ENCODE measurements at places on chromosomes 12 and 14.

DNA sequence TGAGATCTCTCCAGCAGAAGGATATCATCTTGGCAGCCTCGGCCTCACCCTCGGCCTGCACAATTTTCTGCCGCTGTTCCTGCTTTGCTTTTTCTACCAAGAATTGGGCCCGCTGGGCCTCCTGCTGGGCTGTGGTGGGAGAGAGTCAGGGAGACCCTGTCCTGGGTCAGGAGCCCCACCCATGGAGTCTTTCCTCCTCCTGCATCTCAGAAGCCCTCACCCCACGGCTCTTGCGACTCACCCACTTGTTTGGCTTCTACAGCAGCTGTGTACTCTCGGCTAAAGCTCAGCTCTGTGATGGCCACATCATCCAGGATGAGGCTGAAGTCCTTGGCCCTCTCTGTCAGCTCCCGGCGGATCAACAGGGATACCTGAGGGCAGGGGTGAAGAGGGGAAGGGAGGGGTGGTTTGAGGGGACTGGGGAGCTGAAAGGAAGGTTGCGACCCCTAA, 2.8 kb downstream of the PHB2 start:
- no peak for DNase-seq

GRCh38 chr12:52892974-52893373, 11.9 kb downstream of the KRT8 start:
- no peak for DNase-seq

DNA sequence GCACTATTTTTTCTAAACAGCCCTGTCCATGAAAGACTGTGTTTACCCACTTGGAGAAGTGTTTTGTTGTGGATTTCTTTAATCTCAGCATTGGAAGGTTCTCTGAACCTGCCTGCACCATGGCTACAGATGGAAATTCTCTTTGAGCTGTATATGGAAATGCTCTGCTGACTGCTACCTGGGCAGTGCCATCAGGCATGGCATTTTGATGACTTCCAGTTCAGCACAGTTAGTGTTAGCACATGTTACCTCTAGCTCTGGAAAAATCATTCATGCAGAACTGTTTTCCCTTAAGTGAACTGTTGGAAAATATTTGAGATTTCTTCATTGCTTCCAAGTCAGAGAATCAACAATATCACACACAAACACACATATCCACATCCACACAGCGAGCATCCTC, 52.6 kb upstream of the RIC8B start:
- no peak for DNase-seq

DNA sequence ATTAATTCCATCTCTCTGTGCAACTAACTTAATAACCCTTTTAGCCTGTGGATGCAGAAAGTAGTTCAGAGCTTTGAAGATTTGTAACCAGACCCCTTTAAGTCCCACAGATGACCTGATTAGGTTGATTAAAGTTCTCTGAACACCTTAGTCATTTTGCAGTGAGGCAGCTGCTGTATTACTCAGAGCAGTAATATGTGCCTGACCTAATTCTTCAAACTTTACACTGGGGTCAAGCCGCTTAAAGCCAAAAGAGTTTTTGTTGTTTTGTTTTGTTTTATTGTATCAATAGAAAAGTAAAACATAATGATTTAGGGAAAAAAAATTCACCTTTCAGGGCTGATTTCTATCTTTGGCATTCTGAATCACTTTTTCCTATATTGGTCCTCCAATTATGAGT, 78.6 kb upstream of the PLEKHG7 start:
- DNase-seq, result peak; percentile 88

GRCh38 chr12:29110506-29111442, 38.3 kb upstream of the FAR2 start:
- no peak for DNase-seq

DNA sequence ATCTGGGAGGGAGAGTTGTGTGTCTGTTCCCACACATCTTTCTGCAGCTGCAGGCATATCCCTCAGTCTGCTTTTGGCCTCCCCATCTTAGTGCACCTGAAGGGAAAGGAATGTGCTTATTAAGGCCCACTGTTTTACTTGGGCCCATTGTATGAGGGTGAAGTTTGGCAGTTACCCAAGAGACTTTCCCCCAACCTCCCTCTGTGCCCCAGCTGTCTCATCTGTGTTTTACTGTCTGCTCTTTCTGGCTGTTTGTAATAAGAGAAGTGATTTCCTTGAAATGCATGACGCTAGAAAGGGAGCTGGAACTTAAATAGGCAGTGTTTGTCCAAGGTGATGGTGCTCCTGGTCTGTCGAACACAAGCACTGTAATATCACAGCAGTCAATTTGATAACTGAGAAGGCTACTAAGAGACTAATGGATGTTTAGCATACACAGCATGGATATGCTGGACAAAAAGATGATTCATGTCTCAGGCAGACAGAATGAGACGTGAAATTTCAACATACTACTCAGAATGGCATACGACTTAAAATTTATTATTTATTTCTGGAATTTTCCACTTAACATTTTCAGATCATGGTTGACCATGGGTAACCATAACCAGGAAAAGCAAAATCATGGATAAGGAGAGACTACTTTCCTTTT, 43.6 kb downstream of the FSCB start:
- DNase-seq, result peak; percentile 8

DNA sequence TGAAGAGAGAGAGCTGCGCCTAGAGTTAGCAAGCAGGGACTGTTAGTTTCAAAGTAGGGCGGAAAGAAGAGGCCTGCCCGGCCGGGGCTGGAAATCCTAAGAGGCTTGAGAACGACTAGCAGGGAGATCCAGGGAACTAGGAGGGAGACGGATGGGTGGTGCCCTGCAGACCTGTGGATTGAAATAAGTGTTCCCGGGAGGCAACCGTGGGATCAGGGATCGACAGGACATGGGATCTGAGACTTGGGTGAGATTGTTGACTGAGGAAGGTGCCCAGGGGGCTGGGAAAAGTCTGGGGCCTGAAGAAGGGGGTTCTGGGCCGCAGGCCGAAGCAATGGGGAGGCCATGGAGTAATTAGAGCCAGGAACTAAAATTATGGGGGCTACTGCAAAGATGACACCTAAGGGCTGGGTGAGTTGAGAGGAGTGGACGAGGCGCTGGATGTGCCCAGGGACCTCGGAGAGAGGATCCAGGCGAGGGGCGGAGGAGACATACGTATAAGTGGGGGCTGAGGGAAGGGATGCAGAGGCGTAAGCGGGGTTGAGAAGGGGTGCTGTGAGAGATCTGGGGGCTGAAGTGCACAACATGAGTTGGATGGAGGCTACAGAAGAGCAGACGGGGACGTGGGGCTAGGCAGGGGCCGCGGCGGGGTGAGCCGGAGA, 635 bp downstream of the LTA4H start:
- peak; percentile 36 for DNase-seq

- DNase-seq, result no peak
These were observed 66.3 kb downstream of the INSM2 start for GRCh38 chr14:35600253-35600652.

- peak; percentile 22 for DNase-seq
These were observed 616.3 kb upstream of the TMEM132C start for GRCh38 chr12:127650626-127651025.

GRCh38 chr14:99062216-99062615, 209.8 kb downstream of the BCL11B start:
- no peak for DNase-seq

GRCh38 chr14:28055008-28055407, 711.6 kb upstream of the FOXG1 start:
- no peak for DNase-seq

GRCh38 chr12:113296557-113297213, 38.2 kb downstream of the SLC8B1 start:
- DNase-seq, result no peak

DNA sequence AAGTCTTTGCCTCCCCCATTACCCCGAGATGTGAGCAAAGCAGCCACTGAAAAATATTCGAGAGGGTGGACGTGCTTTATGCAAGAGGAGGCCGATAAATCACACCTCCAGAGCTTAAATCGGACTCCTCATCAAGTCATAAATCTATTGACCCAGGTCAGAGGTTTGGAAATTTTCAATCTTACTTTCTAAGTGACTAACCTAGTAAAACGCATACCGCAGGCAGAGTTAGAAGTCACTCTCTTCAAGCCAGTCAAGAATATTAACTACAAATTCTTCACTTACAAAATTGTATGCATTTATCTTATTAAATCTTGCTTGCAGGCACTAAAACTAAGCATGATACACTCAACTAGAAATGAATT, 34.9 kb downstream of the GPHB5 start:
- DNase-seq, result no peak

DNA sequence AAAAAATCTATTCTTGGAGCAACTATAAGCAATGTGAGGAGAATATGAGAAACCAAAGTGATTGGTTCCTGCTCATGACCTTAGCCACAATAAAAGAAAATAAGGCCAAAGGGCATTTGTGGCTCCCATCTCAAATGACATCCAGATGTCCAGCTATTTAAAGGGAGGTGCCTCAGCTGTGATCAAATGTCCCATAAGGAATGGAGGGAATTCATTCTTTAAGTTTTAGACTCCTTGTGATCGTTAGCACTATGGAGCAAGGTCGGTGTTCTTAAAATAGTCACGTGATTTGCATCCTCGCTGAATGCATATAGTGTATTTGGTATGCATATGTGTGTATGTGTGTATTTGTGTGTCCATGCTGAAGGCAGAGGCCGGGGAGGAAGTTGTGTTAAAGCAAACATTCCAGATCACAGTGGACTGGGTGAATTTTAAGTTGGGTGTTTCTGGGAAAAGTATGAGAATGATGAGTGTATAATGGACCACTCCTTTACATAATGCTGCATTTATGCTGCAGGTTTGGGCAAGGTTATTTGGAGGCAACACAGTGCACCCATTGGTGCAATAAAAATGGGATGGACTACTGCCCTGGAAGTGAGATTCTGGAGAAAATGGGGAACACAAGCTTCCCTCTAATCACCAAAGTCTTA, 5.6 kb upstream of the E2F7 start:
- DNase-seq, result no peak

- no peak for DNase-seq
These were observed 86.9 kb downstream of the FSCB start for GRCh38 chr14:44420226-44420625.

GRCh38 chr12:76356071-76356470, 7.9 kb upstream of the BBS10 start:
- no peak for DNase-seq

GRCh38 chr12:3757261-3757660, 4.4 kb upstream of the CRACR2A start:
- no peak for DNase-seq

- DNase-seq, result no peak
These were observed 181.8 kb downstream of the FUT8 start for GRCh38 chr14:65594153-65594881.

GRCh38 chr12:98127336-98127679, 388.1 kb upstream of the TMPO start:
- no peak for DNase-seq

DNA sequence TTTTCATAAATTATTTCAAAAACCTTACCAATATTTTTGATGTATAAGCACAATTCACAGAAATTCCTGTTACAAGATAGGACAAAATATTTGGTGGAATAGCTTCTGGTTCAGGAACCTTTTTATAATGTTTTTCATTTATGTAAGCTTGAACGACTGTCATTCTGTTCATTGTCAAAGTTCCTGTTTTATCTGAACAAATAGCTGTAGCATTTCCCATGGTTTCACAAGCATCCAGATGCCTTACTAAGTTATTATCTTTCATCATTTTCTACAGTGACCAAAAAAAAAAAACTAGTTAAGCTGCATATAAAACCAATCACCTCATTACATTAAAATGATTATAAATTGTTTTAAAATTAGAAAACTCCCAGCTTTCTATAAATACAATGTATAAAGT, 87.1 kb downstream of the ATP2B1 start:
- DNase-seq, result peak; percentile 18

DNA sequence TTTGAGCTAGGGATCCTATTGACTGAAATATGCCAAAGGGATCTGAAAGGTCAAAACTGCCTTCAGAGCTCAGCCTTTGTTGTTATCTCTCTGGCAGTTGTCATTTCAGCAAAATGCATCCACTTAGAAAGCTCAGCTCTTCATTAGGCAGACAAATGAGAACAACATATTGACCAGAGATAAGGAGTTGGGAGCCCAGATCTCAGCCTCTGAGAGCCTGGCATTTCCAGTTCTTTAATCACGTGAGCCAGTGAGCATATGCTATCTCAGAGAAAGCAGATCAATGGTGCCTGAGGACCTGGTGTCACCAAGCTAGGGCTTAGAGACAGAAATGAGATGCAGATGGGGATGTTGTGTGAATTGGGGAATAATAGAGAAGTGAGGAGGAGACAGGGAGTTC, 101.1 kb downstream of the DAD1 start:
- DNase-seq, result no peak

DNA sequence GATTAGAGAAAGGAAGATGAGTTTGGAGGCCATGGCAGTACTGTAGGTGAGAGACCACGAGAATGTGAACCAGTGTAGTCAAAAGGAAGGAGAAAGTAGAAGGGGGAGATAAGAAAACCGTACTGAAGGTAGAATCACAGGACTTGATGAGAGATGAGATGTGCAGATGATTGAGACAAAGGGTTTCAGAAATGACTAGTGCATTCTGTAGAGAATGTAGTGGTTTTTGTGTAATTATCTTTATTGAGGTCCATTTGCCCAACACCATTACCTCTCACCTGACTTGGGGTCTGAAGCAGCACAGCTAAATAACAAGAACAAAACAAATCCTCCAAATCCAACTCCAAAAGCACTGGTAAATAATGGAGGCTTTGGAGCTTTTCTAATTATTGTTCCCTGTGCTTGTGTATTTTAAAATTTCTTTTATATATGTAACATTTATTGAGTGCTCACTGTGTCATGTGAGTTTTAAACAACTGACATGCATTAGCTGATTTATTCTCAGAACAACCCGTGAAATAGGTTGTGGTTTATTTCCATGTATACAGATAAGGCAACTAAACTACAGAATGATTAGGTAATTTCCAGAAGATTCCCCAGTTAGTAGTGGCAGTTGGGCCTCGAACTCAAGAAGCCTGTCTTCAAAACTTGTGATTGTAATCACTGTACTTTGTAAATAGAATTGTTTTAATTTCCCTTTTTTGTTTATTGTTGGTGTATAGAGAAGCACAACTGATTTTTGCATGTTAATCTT, 390.0 kb downstream of the AEBP2 start:
- no peak for DNase-seq

- no peak for DNase-seq
These were observed at the start of gene BMP4 for GRCh38 chr14:53956427-53957201. Gene BMP4, minus strand, starts transcription at chr14:53956825. Its CDS starts 4,603 bp downstream, at chr14:53952222.

DNA sequence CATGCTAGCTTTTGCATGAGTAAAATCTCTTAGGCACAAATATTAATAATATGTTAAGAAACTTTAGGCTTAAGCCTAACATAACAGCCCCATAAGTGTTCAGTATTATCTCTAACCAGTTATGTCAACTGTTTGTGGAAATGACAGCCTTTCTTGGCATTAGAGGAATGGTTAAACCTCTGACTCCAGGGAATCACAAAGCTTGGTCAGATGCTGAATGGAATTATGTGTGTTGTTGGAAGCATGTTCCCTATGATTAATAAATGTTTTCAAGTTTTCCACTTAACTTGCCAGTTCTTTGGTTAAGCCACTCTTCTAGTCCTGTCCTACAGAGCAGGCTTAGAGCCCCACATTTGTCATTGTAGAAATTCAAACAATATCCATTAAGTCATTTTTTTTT, 17.0 kb downstream of the PSEN1 start:
- peak; percentile 44 for DNase-seq

Measured in iris pigment epithelial cell (primary cell).